Right atrium auricular region (tissue), 2 donors: ENCODE measurements at places on chromosomes 7 and 10. TPM values are rescaled to one million over a fixed set of nuclear protein-coding genes. Genes with fewer than 3 reads are reported as not detected.
A peak's percentile ranks its signal among the peaks of the same experiment; 100 is the strongest.

CYP2C19 gene
- total RNA-seq: not detected

GSAP gene
- 13.5 TPM for total RNA-seq

TRIM8 gene
- 125 TPM for total RNA-seq

DNA sequence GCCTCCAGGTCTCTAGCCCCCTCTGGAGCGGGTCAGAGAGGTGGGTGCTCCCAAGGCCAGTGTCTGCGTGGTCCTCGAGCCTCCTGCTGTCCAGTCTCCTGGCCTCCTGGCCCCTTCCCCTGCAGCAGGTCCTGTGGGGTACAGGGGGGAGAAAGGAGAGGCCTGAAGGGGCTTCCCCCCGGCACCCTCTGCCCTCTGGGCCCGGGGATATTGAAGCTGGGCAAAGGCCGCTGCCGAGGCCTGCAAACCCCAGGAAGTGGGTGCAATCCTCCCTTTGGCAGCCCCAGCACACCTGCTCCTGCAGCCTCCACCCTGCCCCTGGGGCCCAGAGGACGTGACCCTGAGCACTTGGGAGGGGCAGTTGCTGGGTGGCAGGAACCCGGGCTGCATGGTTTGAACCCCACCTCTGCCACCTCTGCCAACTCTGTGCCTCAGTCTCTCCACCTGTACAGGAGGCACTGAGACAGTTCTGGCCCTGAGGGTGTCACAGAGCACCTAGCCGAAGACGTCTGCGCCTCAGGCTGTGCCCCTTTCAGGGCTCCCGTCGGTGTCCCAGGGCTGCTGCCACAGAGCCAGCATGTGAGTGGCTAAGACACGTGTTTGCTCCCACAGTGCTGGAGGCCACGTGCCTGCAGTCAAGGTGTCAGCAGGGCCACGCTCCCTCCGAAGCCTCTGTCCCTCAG is 59.1 kb upstream of the INPP5A start:
- DNase-seq: no peak

- peak; percentile 85 for DNase-seq
Measured at GRCh38 chr10:126387041-126387921, 996 bp downstream of the ADAM12 start.
